ENCODE measurements at places on chromosomes 3 and 15. TPM values are rescaled to one million over a fixed set of nuclear protein-coding genes. Genes with fewer than 3 reads are reported as not detected.

DNA sequence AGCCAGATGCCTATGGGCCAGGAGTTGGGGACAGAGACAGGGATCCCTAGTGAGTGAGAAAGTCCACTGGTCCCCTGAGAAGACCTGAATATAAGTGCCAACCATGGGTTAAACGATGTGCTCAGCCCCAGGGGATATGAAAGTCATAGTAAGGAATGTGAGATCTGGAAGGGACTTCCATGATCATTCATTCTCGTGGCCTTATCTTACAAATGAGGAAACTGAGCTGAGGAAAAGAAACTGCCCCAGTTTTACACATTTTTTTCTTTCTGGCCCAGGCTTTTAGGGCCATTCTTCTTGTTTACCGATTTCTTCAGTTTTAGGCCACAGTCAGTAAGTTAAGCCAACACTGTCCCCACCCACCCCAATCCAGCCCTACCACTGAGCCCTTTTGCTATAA, 11.1 kb downstream of the CD80 start:
- DNase-seq, result no peak

HGD gene
- not detected for total RNA-seq

TMEM212 gene
- total RNA-seq, result not detected

FSTL1 gene
- total RNA-seq, result 735 TPM
